ENCODE measurements at places on chromosomes 4 and X.

- DNase-seq, result no peak
Measured at GRCh38 chr4:166625018-166625637, 609.2 kb downstream of the SPOCK3 start.

DNA sequence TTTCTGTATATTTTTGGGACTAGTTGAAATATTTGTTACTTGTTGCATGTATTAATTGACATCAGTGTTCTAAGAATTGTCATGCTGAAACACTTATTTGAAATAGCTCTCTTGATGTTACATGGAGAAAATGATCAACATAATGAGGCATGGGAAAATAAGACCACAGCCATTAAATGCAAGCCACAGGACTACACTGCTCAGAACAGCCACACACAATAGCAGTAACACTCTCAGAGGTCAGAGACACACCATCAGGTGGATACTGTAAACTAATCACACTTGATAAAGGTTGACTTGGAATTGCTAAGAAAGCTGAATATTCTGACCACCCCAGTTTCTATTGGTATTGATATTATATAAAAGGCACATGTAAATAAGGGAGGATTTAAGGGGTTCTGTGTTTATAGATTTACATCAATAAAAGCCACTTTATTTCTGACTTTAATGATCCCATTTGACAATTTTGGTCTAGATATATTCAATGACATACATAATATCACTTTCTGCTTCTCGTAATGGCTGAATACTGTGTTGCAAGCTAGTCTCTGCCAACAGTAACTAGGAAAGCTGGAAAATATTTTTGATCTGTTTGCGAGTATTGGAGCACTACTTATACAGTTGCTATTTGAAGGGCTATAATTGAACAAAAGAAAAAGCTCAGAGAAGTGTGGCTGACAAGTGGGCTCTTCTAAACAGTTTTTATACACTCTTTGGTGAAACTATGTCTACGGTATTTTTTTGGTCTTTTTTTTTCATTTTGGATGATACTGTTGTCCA is 876.5 kb upstream of the INTU start:
- DNase-seq, result no peak

DNA sequence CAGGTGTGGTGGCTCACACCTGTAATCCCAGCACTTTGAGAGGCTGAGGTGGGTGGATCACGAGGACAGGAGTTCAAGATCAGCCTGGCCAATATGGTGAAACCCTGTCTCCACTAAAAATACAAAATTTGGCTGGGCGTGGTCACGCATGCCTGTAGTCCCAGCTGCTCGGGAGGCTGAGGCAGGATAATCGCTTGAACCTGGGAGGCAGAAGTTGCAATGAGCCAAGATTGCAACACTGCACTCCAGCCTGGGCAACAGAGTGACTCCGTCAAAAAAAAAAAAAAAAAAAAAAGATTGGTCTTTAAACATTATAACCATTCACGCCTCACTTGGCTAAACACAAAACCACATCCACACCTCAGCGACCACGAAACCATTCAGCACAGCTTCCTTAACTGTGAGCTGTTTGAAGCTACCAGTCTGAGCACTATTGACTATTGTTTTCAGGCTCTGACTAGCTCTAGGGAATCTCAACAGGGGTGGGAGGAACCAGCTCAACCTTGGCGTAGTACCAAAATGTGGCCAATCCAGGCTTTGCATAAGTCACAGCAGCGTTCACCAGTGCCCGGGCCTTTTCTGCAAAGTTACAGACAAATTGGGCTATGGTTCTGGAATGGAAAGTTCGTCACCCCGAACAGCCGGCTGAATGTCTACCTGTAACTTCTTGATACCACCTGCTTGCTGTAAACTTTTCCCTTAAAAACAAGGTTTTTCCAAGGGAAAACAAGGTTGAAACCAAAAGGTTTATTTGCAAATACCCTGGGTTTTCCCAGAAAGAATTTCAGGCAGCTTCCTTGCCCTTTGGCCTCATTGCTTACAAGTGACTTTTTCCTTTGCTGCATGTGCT is 73.6 kb upstream of the DHX15 start:
- no peak for DNase-seq

- no peak for DNase-seq
Measured at GRCh38 chr4:87532109-87532508, 2.9 kb upstream of the SPARCL1 start.

Measured in T-helper 9 cell (primary cell).